ENCODE measurements at places on chromosomes 2 and 18.

GRCh38 chr2:41847744-41848441, 199.9 kb upstream of the PKDCC start:
- no peak for DNase-seq

DNA sequence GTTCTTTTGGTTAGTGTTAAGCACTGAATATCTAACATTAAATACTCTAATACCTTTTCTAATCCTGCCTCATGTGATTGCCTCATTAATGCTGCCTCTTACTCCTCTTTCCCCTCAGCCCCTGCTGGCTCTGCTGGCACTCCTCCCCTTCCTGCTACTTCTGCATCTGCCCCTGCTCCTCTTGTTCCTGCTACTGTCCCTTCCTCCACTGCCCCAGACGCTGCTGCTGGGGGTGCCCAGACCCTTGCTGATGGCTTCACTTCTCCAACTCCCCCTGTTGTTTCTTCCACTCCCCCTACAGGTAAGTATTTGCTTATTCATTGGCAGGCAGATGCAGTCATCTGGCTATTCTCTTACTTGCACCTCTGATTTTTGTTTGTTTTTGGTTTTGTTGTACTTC, 68.5 kb downstream of the ABI2 start:
- no peak for DNase-seq

DNA sequence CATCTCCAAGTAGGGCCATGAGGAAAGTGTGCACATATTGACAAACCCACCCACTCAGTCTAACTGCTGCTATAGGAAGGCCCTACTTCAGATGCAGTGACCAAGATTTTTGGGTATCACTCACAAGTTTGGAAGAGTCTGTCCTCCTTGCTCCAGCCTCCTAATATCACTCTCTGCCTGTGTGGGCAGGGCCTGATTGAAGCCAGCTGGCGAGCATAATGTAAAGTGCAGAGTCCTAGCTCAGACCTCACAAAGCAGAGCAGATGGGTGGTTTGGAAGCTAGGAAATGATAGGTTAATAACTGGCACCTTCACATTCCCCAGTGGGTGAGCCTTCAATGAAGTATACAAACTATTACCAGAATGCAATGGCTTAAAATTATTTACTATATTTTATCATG, 11.2 kb upstream of the SULT1C3 start:
- DNase-seq: no peak

- no peak for DNase-seq
Observed at GRCh38 chr2:103230796-103231195, 469.0 kb downstream of the TMEM182 start.

GRCh38 chr18:45373286-45373880, 241.9 kb upstream of the SLC14A2 start:
- no peak for DNase-seq

DNA sequence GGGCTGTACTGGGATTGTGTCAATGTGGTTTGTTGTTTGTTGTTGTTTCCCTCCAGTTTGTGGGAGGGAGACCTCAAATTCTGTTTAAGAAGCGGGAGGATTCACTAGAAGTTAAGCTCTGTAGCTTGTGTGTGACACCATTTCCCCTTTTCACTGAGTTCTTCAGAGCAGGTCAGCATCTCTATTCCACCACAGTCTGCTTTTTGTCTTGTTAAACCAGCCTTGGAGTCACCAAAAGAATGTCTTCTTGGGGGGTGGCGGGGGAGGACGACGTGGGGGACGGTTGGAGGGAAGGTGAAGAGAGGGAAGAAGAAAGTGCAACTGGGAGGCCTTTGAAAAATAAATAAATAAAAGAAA, 2.3 kb upstream of the BCL11A start:
- DNase-seq: no peak

GRCh38 chr2:145593280-145593679, 1073.4 kb upstream of the ZEB2 start:
- peak; percentile 25 for DNase-seq

DNA sequence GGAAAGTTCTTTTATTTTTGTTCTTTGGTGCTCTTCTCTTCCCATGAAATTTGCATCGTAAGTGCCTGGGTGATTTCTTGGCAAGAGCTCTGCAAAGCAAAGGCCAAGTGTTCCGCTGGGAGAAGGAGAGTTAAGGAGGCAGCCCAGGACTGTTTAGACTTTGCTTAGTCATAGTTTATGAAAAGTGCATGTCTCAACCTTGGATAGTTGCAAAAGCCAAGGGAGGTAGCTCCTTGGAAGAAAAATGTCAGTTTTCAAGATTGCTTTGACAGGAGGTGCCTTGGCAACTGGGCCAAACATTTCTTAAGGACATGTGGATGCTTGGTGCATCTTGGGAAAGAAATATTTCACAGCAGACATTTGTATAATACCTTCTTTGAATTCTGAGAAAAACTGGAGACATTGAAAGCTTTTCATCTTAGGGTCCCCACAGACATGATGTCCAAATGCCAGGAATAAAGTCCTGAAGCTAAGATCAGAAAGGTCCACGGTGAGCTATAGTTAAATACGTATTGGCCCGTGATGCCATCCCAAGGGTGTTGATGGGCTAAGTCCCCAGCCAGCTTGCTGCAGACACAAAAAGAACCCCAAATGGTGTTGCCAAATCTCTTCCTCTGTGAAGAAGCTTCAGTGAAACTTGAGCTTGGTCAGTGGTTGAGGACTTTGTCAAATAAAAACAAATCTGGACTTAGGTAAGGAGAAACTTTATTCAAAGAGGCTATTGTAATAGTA, 96.3 kb upstream of the THUMPD2 start:
- DNase-seq: no peak

DNA sequence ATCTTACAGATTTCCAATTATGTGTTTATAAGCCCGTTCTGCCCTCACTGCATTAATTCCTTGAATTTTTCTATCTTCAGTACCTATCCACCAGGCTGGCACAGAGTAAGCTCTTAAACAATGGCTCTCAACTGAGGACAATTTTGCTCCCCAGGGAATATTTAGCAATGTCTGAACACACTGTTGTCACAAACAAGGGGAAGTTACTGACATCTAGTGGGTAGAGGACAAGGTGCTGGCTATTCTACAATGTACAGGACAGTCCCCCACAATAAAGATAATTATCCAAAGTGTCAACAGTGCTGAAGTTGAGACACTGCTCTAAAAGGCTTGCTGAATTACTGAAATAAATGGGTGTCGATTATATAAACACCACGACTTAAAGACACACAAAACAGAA, 5.0 kb downstream of the NDUFS1 start:
- DNase-seq: no peak

- no peak for DNase-seq
Observed at GRCh38 chr2:7826656-7827055, 855.2 kb upstream of the ID2 start.

GRCh38 chr2:95042472-95043271, 17.2 kb downstream of the MAL start:
- no peak for DNase-seq

- DNase-seq: peak; percentile 26
Observed at GRCh38 chr2:156147594-156148330, 184.8 kb downstream of the NR4A2 start.

DNA sequence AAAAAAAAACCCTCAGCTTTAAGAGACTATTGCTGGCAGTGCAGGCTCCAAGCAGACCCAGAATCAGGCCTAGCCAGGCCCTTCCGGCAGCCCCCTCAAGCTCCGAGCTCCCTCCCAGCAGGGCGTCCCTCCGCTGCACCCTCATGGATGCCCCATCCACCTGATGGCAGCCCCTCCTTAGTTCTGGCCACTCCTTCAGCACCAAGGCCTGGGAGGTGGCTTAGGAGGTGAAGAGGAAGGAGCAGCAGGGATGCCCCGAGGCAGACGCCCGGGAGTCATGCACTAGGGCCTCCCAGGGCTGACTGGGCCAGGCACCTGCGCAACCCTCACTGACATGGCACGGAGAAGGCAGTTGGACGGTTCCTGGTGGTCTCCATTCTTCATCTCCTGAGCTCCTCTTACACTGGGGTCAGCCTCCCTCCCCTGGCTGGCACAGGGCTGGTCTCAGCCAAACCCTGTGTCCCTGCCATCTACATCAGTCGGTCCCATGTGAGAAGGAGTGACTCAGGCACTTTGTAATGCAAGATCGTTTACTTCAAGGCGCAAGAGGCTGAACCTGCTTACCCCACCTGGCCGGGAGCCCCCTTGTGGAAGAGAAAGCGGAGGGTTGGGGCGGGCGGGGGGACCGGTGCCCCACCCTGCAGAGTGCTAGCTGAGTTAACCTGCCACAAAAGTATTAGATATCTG, 53.5 kb upstream of the ID2 start:
- DNase-seq: peak; percentile 51

- no peak for DNase-seq
Observed at GRCh38 chr18:75208836-75209128, 157 bp downstream of the PTGR3 start.

DNA sequence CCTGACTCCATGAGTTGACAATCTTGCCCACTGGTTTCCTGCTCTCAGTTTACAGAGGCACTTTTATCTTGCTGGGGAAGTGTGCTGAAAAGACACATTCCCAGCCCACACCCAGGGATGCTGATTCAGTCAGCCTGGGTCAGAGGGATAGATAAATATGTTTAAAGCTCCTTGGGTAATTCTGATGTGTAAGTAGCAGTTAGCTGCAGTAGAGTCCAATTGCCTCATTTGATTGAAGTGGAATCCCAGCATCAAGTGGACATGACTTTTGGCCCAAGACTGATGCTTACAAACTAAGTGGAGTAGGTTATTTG, 29.4 kb downstream of the PSD4 start:
- DNase-seq: no peak

DNA sequence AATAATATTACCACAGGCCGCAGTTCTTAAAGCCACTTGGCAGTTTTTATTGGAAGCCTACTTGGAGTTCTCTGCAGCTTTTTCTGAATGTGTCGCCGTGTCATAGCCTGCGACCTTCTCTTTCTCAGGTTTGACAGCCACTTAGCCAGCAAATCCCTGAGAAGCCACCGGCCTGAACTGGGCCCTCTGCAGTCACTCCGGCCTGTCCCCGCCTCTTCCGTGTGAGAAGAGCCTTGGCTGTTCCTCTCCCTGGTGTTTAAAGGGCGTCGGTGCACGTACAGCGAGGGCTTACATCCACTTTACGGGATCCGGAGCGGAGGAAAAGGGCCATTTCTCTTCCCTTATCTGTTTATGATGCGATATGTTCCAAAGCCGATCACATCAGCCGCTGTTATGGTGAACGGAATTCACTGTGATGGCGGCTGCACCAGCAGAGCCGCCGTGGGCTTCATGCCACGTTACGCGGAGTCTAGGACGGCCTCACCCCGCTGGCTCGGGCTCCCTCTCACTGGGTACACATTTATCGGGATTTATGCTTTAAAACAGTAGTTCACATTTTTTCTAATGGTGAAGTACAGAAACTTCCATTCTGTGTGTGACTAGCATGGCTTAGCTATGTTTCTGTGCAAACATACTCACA, 66.8 kb downstream of the GBX2 start:
- no peak for DNase-seq

GRCh38 chr2:33529771-33530481, 53.5 kb downstream of the RASGRP3 start:
- peak; percentile 16 for DNase-seq

DNA sequence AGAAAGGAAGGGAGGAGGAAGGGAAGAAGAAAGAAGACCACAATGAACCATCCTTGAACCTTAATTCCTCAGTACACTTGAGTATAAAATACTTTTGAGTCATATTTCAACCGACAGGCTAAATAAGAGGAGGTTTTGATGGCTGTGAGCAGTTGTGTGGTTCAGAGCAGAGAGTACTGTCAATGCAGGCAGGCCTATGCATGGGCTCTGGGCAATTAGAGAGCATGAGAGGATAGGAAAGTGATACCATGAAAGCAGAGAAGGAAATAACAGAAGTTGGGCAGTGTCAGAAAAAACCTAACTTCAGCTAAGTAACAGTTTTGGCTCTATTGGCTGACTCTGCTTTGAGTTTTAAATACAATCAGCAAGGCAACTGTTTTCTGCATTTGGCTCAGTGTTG, 123.6 kb upstream of the STK17B start:
- DNase-seq: no peak

GRCh38 chr2:29655391-29656086, 265.8 kb downstream of the ALK start:
- no peak for DNase-seq

DNA sequence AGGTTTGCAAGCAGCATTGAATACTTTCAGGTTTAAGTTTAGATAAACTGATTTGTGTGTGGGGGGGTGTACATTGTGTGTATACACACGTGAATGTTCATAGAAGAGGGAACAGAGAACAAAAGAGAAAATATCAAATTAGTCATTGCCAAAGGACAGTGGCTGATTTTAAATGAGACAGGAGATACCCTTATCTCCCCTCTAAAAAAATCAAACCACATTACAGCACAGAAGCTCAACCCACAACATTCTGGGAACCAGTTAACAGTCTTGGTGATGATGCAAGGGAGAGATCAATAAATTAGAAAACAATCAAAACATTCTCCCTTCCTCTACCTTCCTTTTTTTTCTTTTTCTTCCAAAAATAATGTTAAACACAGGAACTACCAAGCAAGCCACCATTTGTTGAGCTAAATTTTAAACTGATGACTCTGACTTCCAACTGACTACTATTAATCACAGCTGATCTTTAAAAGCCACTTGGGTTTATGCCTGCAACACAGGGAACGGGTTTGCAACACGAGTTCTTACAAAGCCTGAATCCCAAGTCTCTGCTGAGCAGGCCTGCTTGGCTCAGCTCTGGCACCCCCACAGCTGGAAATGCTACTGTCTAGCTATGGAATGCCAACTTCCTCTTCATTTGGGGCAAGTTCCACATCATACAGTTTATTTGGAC, 119.2 kb upstream of the ACVR1C start:
- DNase-seq: no peak

GRCh38 chr2:239224955-239225354, 175.9 kb downstream of the HDAC4 start:
- DNase-seq: no peak

GRCh38 chr2:59177748-59178147, 936.6 kb upstream of the FANCL start:
- DNase-seq: no peak

- DNase-seq: no peak
Observed at GRCh38 chr2:6664332-6665061, 201.2 kb downstream of the CMPK2 start.

DNA sequence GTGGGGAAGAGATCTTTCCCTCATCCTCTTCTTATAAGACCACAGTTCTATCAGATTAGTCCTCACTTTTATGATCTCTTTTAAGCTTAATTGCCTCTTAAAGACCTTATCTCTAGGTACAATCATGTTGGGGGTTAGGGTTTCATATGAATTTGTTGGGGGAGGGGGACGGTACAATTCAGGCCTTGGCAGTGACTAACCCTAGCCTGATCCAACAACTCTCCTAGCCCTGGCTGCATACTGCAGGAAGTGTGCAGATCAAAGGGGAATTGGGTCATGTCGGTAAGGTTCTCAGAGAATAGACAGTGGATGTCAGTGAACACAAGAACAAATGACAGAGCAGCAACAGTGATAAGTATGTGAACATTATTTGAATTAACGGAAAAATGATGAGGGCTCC, 16.4 kb downstream of the CAPN13 start:
- no peak for DNase-seq

DNA sequence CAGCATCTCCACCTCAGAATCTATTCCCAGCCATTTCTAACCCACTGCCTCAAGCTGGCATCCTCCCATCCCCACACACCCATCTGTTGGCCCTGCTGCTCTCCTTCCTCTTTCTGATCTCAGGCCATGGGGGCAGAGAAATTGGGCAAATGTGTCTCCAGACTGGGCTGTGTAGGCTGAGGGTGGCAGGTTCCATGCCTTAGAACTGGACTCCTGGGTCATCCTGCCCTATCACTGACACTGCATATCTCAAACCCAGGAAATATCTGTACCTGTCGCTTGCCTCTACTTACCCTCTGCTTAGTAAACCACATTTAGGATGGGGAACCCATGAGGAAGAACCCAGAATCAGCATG, 1.8 kb downstream of the WNT10A start:
- no peak for DNase-seq

Measured in GM20000 (cell line).